ENCODE measurements at places on chromosomes 5 and 9. TPM values are rescaled to one million over a fixed set of nuclear protein-coding genes. Genes with fewer than 3 reads are reported as not detected.

GRCh38 chr9:136564379-136564988, 18.6 kb upstream of the NOTCH1 start:
- no peaks in the 10 kb centered on the region for H3K36me3 ChIP-seq
- no peak for DNase-seq

GRCh38 chr9:127121628-127122175, 733 bp downstream of the ANGPTL2 start:
- H3K4me3 ChIP-seq = peak overlapping the region; percentile 68
- H3K27ac ChIP-seq = no peak overlapping the region
- DNase-seq = no peak
- H3K4me1 ChIP-seq = peaks cover 13% of the 10 kb centered on the region
- H3K27me3 ChIP-seq = no peaks in the 10 kb centered on the region

The C9 gene
- total RNA-seq = not detected

GRCh38 chr5:122262103-122262502, 49.9 kb upstream of the SNCAIP start:
- no peaks in the 10 kb centered on the region for H3K36me3 ChIP-seq
- H3K27me3 ChIP-seq = no peaks in the 10 kb centered on the region
- peaks cover 3% of the 10 kb centered on the region for H3K4me1 ChIP-seq
- no peak overlapping the region for H3K4me3 ChIP-seq
- H3K27ac ChIP-seq = no peak overlapping the region

The KIF12 gene
- total RNA-seq = 3.4 TPM

Measured in H1 (cell line).